Kidney epithelial cell (primary cell): ENCODE measurements at places on chromosomes 13 and 19.

DNA sequence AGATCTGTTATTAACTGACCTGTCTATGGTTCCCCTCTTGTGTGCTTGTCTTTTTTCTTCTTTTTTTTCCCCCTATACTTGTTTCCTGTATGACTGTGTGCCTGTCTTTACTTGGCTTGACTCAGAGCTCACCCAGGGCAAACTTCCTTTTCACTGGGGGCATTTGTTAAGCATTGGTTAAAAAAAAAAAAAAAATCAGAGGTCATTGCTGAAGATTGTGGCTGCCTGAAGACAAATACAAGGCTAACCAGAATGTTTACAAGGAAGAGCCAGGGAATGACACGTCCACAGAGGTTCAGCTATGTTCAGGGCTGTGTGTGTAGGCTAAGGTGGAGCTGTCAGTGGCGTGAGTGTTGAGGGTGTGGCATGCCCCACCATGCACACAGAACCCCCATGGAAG is 47.1 kb downstream of the LNX2 start:
- peak; percentile 12 for DNase-seq

DNA sequence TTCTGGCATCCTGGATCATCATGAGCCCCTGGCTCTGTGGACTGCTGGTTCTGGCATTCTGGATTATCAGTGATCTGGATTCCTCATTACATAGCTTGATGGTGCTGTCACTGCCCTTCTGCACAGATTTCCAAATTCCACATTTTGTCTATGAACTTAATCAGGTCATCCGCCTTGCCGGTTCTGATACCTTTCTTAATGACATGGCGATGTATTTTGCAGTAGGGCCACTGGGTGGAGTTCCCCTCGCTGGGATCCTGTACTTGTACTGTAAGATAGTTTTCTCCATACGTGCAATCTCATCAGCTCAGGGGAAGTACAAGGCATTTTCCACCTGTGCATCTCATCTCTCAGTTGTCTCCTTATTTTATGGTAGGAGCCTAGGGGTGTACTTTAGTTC is 24.4 kb upstream of the OR7C2 start:
- no peak for DNase-seq

DNA sequence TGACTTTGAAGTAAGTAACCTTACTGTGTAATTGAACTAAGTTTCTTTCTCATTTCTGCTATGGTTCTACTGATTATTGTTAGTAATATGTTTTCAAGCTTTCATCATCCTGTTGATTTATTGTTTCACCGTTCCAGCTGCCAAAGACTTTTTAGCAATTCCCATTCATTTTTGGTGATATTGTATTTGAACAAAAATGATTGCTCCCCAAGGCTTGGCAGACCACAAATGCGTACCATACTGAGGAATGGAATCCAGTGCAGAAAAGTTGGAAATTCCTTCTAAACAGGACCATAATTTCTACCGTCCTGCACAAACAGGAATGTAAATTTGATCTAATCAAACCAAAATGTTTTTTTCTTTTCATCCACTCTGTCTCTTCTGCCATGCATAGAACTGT is 10.7 kb downstream of the EPSTI1 start:
- no peak for DNase-seq

DNA sequence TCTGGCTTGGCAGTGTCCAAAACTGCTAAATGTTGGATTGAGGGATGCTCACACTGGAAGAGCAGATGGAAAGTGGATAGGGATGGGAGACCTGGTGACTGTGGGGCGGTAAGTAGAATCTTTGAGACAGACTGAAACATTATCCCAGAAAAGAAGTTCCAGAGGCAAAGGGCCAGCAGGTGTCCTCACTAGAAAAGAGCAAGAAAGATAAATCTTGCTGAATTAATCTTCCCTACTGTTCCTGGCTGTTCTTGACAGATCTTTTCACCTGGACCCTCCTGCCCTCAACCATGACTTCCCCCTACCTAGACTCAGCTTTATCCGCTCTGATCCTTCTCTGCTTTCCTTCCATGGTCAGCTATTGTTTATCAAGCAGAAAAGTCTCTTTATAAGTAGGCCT is 35.0 kb upstream of the FRY start:
- DNase-seq, result no peak

DNA sequence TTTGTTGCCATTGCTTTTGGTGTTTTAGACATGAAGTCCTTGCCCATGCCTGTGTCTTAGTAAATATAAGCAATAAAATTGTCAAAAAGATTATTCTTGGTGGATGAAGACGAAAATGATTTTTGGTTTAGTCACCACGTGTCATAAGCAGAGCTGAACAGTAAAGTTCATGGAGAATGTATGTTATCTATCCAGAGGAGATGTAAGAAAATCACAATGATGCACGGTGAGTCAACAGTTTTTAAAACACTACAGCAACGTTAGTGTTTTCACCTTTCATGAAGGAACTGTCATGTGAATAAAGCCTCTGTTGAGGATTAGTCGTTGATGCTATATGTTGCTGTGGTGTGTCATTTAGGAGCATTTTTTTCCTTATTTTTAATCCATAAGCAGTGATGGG is 137.6 kb downstream of the GPC6 start:
- no peak for DNase-seq

GRCh38 chr13:28047757-28048388 is 52.5 kb downstream of the FLT3 start:
- DNase-seq, result peak; percentile 44
